Right forelimb (tissue), 1 donor: ENCODE measurements at places on chromosomes 11 and 22.

DNA sequence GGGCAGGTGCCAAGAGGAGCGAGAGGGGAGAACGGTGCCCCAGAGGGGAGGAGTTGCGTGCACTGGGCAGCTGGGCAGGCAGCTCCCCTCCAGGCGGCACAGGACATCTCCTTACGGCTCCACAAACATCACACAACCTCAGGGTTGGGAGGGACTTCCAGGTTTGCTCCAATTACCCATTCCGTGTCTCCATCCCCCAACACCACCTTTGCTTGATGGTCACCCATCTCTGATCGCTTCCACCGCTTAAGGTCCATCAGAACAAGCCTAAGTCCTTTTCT, 14.5 kb upstream of the TP53AIP1 start:
- DNase-seq, result no peak

DNA sequence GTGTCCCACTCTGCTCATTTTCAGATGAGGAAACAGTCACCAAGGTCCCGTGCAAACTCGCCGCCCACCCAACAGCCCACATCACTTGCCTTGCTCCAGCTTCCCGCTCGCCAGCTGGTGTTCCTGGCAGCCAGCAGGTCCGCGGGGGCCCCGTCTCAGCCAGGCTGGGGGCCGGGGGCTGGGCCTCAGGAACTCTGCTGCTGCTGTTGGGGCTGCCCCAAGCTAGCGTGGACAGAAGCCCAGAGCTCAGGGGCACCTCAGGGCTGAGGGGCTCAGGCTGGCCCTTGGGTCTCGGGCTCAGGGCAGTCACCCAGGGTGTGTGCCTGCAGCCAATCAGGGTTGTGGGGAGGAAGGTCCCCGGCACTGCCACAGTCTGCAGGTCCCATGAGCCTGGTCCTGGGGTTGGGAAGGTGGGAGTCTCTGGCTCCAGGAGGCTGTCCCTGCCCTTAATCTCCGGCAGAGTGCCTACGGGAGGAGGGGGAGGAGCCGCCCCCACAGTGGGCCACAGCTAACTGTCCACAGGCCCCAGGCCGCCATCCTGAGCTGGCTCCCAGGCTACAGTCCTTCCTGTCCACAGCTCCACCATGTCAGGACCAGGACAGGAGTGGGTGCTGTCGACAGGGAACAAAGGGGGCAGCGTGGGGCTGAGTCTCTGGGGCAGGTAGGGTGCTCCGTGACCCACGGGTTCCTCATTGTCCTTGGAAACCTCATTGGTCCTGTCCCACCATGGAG, 65.2 kb downstream of the ARFGAP3 start:
- no peak for DNase-seq

DNA sequence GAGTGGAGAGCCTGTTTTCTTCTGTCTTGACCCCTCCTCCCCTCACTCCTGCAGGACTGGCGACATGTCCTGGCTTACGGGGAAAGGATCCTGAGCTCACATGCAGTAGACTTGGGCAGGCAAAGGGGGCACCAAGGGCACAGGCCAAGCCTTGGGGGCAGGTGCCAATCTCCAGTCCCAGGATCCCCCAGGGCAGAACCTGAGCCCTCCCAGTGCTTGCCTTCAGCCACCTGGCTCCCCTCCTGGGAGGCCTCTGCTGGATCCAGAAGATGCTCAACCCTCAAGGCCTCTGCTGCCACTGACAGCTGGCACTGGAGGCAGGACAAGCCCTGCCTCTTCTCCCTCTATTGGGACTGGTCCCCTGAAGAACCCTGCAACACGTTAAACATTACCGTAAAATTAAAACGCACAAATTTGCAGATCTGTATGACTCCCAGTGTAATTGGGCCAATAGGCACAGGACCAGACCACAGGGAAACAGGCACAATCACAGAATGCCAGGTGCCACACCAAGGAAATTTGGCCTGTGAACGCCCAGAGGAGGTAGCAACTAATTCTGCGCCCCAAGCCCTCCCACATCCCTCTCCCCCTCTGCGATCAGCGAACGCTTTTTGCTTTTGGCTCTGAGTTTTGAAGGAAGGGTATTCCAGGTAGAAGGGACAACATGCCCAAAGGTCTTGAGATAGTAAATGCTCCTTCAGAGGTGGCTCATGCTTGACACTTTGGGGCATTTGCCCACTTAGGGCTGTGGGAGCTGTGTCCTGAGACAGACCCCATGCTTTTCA, 967 bp upstream of the LZTR1 start:
- DNase-seq, result no peak

DNA sequence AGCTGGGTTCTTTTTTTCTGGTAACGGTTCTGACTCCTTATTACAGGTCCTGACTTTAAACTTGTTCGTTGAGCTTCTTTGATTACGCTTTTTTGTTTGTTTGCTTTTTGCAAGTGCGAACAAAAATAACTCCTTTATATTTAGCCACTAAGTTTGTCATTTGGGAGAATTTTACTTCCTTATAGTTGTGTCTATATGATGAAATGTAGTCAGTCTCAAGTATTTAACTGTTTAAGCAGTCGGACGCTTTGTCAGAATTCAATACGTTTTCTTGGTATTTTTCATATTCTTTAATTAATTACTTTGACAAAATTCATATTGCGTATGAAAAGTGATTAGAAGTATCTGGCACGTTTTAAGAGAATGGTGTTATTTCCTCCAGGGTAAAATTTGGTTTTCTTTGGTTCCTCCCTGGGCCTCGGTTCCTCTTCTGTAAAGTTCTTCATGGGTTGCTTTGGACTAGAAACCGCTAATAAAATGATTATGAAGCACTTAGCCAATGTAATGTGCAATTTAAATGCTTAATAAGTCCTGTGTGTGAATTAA, 1.3 kb downstream of the CBL start:
- no peak for DNase-seq

- no peak for DNase-seq
These were observed 67.7 kb downstream of the LDLRAD3 start for GRCh38 chr11:36011574-36011973.

DNA sequence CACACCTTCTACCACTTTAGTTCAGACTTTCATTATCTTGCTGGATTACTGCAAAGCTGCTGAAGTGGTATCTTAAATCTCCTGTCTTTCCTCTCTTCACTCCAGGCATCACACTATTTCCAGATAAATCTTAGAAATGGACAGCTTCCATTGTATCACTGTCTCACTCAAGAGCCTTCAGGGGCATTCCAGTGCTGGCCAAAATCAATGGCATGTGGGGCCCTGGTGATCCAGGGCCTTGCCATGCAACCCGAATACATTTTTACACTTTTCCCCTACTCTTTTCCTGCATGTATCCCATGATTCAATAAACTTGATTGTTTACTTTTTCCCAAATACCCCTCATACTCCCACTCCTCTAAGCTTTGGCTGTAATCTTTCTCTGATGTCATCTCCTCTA, 39.4 kb upstream of the DEUP1 start:
- no peak for DNase-seq

DNA sequence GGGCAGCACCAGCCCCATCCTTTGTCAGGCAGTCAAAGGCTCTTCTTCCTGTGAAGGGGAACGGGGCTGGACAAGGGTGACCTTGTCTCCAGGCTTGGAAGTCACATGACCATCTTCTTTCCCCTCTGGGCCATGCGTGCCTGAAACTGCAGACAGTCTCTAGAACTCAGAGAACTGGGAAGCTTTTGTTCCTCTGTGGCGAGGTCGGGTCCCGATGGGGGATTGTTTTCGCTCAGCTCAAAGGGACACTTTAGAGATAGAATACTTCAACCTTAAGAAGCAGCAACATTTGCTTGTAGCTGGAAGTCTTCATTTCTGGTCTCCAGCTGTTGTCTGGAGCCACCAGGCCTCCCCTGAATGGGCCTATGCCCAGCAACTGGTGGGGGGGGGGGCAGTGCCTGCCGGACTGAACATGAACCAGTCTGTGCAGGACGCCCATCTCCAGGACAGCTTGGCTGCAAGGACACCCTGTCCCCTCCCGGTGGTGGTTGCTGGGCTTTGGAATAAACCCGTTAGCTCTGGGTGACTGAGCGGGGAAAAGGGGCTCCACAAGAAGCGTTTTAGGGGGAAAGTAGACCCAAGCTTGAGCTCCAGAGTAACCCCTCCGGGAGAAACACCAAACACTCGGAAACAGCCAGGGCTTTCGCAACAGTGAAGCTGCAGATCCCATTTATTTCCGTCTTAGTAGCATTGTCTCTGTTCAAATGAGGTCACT, 55.7 kb upstream of the EMID1 start:
- no peak for DNase-seq

- peak; percentile 80 for DNase-seq
These were observed 4.7 kb downstream of the FEN1 start for GRCh38 chr11:61797263-61797944.

DNA sequence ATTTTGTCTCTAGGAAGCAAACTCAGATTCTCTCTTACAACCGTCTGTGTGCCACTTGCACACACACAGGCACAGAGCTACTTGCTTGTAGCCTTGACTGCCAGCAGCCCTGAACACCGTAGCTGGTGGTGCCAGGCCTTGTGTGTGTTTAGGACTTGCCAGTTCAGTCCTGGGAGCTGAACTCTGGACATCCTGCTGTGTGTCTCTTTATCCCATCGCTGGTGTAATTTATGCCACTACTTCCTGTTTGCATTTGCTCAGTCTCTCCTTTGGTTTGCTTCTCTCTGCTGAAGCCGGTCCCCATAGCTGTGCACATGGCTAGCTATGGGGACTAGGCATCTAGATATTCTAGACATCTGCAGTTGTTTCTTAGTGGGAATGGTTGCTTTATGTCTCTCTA, 24.0 kb downstream of the MARK2 start:
- DNase-seq, result no peak

GRCh38 chr22:42192547-42192946, 61.9 kb upstream of the CYP2D6 start:
- no peak for DNase-seq

- no peak for DNase-seq
These were observed 1.4 kb upstream of the AP5B1 start for GRCh38 chr11:65781962-65782815.

DNA sequence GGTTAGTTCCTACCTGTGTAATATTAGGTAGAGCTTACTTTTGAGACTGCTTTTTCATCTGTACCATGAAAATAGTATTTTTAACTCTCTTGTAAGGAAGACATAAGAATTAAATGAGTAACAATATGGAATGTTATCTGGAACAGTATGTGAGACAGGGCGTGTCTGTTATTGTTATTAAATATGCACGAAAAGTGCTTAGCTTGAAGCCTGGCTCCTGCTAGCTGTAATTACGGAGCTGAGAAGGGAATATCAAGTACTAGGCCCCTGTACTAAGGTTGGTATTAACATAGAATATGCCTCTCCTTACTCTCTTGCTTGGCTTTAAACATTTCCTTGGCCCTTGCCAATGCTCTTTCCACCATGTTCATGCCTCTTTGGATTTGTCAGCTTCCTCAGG, 194.0 kb downstream of the FAM76B start:
- DNase-seq, result no peak

DNA sequence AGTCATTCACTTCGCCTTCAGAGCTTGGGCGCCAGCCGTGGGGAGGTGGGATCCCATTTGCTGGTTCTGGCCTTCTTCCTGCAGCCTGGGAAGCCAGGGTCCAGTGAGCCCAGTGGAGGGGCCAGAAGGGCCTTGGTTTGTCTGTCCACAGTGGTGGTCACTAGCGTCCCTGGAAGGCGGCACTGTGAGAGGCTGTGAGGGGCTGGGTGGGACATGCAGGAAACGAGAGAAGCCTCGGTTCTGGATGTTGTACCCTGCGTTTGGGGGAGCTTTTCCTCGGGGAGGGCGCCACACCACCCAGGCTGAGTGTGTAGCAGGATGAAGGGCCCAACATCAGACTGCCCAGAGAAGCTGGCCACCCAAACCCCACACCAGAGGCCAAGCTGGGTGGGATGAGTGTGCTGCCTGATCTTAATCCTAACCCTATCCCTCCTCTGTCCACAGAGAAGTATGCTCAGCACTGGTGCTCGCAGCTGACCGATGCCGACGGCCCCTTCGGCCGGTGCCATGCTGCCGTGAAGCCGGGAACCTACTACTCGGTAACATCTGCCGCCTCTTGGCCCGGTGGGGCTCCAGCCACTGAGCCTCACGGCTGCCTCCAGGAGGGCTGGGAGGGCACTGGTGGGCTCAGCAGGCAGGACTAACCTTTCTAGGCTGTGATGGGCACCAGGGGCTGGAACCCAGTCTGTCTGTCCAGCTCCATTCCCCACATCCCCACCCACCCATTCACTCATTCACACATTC, 14.4 kb downstream of the MUC5AC start:
- no peak for DNase-seq

- DNase-seq, result no peak
These were observed 22.8 kb downstream of the JAML start for GRCh38 chr11:118201966-118202365.
